Calu3 (cell line): ENCODE measurements at places on chromosomes 13 and 19.

GRCh38 chr19:40492274-40492673 lies 25.5 kb downstream of the SPTBN4 start:
- DNase-seq, result no peak

GRCh38 chr19:39506944-39507714 lies 7.8 kb upstream of the SELENOV start:
- DNase-seq, result peak; percentile 64

DNA sequence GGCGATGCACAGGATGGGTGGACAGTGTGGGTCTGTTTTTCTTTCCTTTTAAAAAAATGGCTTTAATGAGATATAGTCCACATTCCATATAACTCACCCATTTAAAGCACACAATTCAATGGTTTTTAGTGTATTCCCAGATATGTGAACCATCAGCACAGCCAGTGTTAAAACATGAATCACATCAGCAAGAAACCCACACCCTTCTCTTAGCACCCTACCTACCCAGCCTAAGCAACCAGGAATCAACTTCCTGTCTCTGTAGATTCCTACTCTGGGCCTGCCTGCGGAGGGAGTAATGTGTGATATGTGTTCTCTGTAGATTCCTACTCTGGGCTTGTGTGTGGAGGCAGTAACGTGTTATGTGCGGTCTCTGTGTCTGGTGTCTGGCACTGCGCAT lies 11.9 kb downstream of the TMEM255B start:
- DNase-seq, result no peak

GRCh38 chr13:60836821-60837220 lies 439.8 kb downstream of the TDRD3 start:
- no peak for DNase-seq

GRCh38 chr19:6214881-6215541 lies 64.8 kb downstream of the MLLT1 start:
- DNase-seq, result no peak

DNA sequence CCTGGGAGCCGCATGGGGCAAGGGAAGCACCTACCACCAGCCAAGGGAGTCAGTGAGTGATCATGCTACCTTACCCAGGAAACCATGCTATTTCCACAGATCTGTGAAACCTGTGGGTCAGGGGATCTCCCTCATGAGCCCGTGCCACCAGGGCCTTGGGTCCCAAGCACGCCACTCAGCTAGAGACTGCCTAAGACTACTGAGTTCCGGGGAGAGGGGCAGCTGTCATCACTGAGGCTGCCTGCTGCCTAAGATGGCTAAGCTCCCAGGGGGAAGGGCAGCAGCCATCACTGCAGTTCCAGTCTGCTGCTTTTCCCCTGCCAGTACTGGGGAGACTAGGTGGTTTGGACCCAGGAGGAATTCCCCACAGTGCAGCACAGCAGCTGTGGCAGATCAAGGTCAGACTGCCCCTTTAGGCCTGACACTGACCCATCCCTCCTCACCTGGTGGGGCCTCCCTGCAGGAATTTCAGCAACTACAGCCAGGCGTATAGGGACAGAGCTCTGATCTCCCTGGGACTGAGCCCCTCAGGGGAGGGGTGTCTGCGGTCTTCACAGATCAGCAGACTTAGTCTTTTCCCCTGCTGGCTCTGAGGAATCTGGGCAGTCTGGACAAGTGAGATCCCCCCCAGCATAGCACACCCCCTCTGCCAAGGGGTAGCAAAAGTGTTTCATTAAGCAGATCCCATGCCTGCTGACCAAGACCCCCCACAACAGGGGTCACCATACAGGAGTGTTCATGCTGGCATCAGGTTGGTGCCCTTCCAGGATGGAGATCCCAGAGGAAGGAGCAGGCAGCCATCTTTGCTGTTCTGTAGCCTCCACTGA lies 26.9 kb downstream of the VSTM2B start:
- no peak for DNase-seq

DNA sequence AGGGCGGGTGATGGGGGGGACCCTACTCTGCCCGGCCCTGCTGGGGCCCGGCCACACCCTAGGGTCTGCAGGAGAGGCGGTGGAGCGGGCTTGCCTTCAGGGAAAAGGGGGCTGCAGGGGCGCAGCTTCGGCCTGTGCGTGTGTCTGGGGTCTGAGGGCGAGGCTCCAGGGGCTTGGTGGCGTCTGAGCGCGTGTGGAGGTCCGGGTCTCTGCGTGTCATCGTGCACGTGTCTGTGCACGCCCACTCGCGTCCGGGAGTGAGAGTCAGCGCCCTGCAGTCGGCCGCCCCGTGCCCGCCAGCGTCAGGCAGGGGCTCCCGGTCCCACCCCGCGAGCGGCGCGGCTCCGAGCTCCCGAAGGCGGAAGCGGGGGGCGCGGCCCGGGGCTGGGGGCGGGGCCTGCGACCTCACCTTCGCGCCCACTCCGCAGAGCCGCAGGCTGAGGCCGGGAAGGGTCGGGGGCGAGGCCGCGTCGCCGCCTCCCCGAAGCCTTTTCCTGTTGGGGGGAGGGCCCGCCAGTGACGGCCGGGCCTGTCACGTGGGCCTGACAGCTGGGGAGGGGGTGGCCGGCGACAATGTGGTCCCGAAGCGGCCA lies at the start of gene ARHGAP45:
Gene ARHGAP45, plus strand, starts transcription at position 420 of the 593 bp plus-strand sequence. CDS start 239 bp downstream, outside the sequence.
- peak; percentile 49 for DNase-seq

- DNase-seq, result no peak
Observed at GRCh38 chr13:77872995-77873394, 45.6 kb downstream of the EDNRB start.

DNA sequence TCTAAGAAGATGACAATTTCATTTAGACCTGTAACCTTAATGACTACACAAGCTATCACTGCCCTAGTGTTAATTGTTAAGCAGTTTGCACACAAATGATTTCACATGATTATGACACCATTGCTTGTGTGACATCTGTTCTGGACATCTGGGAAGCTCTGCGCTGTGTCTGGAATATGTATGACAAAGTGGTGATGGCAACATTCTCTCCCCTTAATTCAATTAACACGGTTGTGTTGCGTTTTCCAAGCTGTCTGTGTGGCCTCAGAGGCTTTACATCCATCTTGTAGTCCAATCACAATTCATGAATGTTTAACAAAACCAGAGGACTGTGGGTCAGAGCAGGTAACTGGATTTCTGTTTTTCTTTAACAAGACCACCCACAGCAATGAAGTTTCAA lies 204.4 kb downstream of the COG6 start:
- no peak for DNase-seq

DNA sequence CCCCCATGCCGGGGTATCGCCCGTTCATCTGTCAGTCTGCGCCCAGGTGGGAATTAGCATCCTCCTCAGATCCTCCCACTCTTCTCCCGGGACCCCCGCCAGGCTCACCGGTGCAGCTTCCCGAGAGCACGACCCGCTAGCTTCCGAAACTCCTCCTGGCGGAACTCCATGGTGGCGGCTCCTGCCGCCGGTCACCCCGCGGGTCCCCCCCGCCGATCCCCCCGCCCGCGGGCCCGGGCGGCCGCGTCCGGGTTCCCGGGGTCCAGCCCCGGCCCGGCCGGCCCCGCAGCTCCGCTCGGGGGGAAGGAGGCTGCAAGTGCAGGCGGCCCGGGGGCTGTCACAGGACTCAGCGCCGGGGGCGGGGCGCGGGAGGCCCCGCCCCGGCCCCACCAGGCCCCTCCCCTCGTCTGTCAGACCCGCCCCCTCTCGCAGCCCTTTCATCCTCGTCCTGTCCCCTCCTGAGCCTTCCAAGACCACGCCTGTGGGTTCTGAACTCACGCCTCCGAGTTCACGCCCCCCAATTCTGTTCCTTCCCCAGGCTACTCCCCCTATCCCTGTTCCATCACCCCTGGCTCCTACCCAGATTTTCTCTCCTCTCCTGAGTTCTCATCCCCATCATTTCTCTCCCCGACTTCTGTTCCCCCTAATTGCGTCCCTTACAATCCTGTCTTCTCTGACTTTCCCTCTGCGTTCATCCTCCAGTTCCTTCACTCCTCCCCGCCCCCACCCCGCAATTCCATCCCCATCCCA lies at the start of gene SLC17A7:
Gene SLC17A7, minus strand, starts transcription at position 318 of the 750 bp plus-strand sequence. Its CDS starts 148 bp downstream, at position 170.
- DNase-seq, result no peak

DNA sequence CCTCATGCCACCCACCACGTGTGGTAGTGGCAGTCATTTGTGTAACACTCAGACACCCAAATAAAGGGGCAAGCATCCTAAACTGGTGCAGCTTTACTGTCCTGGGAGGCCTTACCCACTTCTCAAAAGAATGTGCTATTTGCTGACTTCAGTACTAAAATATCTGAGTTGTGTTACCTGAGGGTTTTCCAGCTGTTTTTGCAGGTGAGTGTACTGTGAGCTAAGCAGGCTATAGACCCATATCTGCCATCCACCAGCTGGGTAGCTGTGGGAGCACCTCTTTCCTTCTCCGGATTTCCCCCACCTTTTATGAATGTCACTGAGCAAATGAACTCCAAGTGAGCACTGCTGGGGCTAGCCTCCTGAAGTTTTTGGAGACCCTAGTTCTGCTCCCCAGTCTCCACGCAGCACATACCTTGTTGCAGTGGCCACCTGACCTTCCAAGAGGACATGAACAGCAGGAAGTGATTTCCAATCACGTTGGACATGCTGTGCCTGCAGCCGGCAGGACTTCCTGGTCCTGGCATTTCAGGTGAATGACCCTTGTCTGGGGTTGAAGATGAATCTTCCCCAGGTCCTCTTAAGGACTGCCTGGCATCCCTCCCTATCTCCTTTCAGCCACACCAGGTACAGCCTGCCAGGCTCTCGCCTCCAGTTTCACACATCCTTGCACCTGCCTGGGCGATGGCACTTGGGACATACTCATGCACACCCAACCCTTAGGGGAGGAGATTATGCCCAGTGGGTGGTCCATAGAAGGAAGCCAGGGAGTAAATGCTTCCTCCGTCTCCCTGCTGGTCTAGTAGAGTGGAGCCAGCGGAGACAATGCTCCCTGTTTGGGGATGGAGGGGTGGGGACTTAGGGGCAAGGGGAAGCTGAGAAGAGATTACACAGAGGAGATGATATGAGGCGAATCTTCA lies 109.5 kb upstream of the SPATA13 start:
- DNase-seq, result no peak

- DNase-seq, result no peak
Observed at GRCh38 chr13:30971575-30971974, 39.1 kb downstream of the TEX26 start.

DNA sequence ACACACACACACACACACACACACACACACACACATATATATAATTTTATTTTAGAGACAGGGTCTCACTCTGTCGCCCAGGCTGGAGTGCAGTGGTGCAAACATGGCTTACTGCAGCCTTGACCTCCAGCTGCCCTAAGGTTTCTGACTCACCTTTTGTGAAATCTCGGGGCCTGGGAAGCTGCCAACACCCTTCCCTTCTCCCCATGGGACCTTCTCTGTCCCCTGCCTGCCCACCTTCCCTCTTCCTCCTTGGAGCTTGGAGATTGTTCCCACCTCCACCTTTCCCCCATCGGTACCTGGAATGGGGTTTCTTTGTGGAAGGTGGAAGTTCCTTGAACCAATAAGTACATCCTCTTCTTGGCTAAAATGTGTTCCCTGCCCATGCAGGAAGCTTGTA lies 6.3 kb downstream of the ARRDC5 start:
- peak; percentile 39 for DNase-seq

- no peak for DNase-seq
Observed at GRCh38 chr19:10112037-10112761, 706 bp downstream of the P2RY11 start.

- DNase-seq, result peak; percentile 40
Observed at GRCh38 chr13:35978607-35979316, 152.4 kb downstream of the DCLK1 start.

DNA sequence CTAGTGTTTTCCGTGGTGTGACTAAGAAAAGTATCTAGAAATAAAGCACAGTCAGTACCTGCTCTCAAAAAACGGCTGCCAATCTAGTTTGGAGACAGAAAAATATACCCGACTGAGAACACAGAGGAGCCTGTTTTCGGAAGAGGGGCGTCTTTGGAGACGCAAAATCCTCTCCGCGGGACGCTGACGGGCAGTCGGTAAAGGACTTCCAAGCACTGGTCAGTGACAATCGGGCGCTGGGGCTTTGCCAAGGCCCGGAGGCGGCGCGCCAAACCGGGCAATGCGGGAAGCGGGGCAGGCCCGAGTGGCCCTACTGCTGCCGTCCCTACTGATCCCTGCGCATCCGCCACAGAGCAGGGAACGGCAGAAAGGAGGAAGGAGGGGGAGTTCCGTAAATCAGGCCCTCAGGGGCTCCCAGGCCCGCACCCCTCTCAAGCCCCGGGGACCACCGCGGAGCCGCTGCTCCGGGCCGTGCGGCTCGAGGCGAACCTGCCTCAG lies 588 bp upstream of the DPY19L3 start:
- peak; percentile 59 for DNase-seq

DNA sequence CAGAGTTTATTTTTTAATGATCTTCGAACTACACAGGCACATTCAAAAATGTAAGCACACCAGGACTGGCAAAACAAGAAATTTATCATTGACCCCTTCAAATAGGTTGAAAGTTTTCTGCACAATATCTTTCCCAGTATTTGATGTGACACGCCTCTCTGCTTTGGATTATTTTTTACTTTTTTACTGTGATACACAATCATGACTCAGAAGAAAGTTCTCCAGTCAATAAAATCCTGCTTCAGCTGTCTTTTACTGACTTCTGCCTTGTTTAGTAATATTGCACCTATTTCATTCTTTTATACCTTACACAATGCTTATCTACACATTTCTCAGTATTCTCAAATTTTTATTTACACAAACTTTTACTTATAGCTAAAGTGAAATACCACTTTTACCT lies 1750.4 kb downstream of the PCDH9 start:
- DNase-seq, result no peak

DNA sequence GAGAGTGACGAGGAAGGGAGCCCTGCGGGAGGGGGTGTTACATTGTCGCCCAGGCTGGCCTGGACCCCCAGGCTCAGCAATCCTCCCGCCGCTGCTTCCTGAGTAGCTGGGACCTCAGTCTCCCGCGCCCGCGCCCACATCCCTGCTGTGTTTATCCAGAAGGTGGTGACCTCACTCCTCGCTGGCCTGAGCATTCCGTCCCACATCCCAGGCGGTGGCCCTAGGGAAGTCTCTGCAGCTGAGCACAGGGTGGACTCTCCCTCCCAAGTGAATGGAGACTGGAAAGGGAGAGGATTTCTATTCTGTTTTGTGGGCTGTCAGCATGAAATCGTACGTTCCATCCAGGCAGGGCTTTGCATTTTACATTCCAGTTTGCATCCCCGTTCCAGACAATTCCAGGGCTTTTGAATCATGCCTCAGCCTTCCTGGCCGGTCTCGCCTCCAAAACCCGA lies 401 bp upstream of the ZNF765 start:
- no peak for DNase-seq

DNA sequence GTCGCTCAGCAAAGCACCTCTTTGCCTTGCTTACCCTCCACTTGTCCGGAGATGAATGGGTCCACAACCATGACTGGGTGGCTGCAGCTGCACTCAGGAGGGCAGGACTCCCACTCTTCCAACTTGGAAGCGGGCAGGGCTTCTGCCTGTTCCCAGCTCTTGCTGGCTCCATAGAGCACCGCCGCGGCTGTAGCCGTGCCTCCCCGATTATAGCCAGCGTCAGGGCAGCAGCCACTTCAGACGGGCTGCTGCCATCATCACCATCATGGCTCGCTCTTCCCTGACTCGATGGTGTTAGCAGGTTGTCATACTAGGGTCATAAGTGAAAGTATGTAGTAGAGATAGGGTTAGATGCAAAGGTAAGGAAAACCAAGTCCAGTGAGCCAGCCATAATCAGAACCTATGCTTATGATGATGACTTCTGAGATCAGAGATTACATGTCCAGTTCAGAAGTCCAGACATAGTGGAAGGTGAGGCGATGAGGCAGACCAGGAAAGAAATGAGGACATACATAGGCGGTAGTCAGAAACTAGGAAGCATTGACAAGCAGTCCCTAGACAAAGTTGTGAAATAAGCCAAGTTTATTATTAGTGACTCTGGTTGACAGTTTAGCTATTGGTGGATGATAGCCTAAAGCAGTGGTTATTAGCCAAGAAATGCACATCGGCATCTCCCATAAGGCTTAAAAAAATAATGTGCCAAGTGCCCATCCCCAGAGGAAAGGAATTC lies 4.4 kb upstream of the INTS6 start:
- no peak for DNase-seq

GRCh38 chr13:61204025-61204424 lies 211.6 kb downstream of the PCDH20 start:
- DNase-seq, result no peak
